NCI-H524 treated with DMSO at 0.1 percent for 48 hours (cell line): ENCODE measurements at places on chromosomes 5 and 9.

DNA sequence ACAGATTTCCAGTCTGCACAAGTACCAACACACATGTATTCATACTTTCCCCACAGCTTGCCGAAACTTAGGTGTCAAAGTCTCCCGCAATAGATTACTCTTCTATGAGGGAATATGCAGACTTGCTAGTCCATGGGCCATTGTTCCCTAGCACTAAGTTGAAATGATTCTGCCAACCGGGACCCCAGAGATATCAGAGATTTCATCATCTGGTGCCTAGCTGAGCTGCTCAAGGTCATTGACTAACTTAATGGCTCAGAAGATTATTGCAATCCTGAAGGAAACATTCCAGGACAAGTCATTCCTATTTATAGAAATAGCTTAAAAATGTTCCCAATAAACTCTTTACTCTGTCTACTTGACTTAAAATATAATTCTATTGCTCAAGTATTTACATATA, 202.6 kb downstream of the PIK3R1 start:
- no peak for DNase-seq

GRCh38 chr9:109780453-109781033, 545 bp downstream of the PALM2AKAP2 start:
- DNase-seq = peak; percentile 16

DNA sequence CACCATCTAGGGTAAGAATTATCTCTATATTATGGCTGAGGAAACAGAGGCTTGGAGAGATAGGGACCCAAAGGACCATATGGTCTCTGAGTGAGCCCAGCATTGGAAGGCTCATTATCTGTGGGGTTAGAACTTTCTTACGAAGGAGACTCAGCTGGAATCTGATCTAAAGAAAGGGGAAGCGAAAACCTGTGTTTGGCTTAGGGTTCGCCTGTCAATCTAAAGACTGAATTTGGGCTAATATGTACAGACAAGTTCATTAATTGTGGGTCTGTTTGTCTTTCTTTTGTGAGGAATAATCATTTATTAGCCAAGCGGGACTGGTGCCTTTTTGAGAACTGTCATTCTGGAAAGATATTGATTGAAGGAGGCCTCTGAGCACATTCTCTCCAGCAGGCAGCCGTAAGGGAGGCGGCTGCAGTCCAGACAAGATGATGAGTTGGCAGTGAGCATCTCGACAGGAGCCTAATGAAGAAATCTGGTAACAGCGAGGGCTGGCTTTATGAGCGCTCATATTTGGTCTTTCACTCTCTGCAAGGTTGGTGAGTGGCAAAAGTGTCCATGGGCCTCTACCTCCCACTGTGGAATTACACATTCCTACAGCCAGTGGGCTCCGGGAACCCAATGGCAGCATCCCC, 104.2 kb upstream of the GPR151 start:
- DNase-seq = no peak

DNA sequence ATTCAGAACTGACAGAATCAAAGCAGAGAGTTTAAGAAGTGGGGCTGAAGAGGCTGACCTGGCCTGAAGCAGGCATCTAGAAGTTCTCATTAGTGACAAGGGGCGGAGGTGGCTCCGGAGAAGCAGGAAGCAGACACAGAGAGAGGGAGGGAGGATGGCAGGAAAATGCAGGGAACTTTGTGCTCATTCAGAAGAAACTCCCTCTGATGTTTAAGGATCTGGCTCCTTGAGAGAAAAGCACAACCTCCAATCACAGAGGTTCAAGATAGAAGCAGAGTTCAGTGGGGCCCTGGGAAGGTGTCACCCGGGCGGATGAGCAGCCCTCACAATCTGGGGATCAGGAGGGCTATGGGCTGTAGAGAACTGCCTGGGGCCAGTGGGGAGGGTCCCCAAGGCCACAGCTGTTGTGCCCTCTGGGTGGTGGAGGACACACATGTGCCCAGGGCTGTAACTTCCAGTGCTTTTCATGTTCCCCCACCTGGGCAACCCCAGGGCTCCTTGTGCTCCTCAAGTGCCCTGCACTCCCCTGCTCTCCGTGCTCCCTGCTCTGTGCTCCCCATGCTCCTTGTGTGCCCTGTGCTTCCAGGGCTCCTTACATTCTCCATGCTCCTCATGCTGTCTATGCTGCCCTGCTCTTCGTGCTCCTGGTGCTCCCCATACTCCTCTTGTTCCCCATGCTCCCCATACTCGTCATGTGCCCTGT, 51.4 kb downstream of the TRIP13 start:
- DNase-seq = peak; percentile 69

- DNase-seq = no peak
These were observed 1.0 kb downstream of the KLF9 start for GRCh38 chr9:70413464-70413798.

GRCh38 chr5:178630475-178630930, 3.7 kb upstream of the CLK4 start:
- DNase-seq = no peak

DNA sequence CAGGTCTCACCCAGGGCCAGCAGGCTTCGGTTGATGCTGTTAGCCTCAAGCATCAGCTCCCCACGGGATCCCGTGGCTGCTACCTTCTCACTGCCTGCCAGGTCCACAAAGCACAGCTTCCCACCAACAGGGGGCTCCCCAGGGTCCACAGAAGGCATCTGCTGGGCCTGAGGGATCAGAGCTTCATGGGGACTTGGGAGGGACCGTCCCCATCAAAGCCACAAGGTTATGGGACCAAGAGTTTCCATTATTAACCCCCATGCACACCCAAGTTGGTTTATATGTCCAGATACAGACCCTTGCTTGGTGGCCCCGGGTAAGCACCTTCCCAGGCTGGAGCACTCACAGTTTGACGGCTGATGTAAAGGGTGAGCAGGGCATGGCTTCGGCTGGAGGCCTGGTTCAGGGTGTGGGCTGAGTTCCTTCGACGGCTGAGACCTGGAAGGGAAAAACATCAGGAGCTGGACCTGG, 3.0 kb downstream of the KIF12 start:
- no peak for DNase-seq

DNA sequence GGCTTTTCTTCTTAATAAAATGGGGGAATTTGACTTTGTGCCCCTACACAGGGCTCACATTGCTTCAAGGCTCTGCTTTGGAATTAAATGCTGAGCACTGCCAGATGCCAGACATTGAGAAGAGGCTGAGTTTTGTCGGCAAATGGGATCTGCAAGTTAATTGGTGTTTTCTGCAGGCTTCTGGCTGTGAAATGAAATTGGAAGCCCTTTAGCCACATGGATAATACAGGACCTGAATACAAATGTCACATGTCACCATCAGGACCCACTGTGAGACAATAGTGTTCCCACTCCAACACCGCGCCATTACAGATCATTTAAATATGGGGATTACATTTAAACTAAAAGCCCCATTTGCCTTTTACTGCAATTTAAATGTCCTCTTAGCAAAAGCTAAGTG, 164.4 kb downstream of the ZSWIM6 start:
- peak; percentile 45 for DNase-seq

DNA sequence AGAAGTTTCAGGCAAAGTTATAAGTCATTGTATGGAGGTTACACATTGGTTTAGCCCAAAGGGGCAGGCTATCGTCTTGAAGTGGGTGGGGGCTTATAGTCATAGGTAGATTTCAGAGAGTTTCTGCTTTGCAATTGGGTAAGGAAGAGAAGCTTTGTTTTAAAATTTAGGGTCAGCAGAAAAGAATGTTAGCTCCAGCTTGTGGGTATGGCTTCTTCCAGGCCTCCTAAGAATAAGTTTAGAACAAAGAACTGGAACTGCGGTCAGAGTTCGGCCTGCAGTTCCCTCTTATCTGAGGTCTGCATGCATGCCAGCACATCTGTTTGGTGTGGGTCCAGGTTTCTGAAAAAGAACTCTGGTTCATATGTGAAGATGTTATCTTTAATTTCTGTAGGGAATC, 96.1 kb downstream of the CYFIP2 start:
- DNase-seq = no peak

DNA sequence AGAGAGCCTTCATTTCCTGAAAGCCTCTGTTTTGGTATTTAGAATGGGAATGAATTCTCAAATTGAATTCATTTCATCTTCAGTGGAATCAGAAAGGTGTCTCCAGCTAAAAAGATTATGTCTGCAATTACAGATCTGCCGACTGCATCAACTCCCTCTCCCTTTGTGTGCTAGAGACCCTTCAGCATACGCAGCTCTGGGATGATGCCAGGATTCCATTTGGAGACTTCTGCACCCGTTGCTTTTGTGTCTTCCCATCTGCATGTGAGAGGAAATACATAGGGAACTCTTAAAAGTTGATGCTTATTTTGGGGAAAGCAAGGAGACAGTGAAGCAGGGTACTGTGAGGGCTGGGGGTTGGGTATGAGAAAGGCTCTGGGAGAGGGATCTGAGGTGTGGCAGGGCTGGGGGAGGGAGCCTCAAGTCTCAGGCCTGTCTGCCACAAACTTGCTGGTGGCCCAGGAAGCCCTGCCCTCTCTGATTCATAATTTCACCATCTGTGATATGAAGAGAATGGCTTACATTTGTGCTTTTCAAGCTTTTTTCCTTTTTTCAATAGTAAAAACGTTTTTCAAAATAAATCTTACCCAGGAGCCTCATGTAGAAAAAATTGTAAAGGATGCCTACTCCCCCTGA, 89.7 kb upstream of the SAP30L start:
- no peak for DNase-seq

DNA sequence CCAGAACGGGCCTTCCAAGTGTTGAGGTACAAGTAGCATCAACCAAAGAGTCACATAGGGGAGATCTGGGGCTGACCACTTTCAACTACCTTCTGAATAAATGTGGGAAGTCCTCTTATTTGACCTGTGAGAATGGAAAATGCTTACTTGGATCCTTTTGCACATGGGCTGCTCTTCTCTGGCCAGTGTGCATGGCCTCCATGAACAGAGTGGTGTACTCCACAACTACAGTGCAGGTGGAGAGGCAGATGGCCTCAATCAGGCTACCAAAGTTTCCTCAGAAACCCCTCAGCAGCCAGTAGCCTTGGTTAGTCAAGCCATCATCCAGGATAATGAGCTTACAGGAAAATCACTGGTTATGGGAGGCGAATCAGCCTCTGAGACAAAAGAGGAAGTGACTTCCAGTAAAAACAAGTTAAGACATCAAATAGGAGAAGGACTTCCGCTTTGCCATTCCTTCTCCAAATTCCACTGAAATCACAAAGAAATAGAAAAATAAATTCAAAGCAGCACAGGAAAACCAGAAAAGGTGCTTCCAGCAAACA, 18.3 kb upstream of the FCHO2 start:
- DNase-seq = no peak

GRCh38 chr9:27408482-27408881, 111.5 kb upstream of the EQTN start:
- DNase-seq = no peak

- DNase-seq = no peak
These were observed 17.0 kb upstream of the ZFR start for GRCh38 chr5:32461441-32462120.

DNA sequence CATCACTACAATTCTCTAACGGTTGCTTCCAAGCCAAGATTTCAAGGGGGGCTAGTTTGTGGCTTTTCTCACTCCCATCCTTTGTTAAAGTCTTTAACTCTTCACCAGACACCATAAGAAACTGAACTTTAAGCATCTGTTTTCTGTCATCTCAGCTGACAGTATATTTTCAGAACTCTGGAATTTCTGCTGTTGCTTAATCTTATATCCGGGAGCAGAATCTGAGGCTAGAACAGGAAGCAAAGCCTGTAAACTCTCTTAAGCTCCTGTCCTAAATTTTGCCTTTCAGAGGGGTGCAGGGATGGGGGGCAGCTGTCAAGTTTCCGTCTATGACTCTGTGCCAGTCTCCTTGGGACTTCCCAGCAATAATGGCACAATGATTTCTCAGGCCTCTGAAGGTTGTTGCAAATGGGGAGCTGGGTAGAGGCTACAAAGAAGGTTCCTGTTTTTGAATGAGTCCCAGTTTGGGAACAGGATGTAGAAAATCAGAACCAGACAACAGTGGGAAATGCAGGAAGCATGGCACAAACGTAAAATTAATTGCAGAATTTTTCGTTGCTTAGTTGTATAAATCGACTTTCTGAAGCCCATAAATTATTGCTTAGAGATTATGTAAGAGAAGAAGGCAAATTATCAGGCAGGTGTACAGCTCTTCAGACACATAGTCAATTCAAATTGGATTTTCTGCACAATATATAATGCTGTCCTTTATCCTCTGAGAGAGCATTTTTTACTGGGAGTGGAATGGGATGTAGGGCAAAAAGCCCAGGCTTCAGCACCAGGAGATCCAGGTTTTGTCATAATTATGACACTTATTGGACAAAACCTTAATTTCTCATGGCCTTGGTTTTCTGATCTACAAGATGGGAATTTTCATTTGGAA, 430.9 kb downstream of the DMAC1 start:
- no peak for DNase-seq

DNA sequence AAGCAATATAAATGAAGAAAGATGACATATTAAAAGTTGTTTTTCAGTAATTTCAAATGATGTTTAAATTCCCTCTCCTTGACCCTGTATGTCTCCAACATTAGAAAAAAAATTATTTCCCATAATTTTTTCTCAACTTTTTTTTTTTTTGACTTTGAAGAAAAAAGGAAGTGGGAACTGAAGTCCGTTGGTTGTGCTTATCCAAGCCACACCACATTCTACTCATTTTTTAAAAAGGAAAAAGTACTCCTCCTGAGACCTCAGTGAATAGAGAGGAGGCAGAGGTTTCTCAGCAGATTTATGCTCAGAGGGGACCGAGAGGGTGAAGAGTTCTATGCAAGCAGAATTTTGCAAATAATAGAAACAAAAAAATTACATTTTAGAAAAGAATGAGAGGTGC, 123.3 kb downstream of the PCSK5 start:
- DNase-seq = no peak

- DNase-seq = no peak
These were observed 311.4 kb downstream of the TMEM167A start for GRCh38 chr5:82765765-82766164.

GRCh38 chr9:135244271-135245221, 157.1 kb downstream of the OLFM1 start:
- peak; percentile 44 for DNase-seq

DNA sequence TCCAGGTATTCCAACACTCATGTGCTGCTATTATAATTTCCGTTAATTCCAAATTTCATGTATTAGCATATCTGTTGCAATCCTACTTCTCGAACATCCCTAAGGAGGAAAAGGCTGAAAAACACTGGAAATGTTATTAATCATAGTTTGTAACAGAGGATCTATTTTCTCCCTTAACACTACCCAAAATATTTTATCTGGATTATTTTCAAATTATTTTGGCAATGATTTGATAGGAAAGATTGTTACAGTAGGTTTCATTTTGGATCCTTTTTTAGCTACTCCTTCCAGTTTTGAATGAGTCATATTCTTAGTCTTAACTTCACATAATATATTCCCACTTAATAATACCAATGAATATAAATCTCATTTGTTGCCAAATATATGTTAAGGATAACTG, 13.9 kb upstream of the NAA35 start:
- no peak for DNase-seq

GRCh38 chr9:136978073-136978864, 965 bp downstream of the PTGDS start:
- DNase-seq = no peak

- peak; percentile 86 for DNase-seq
These were observed 58.1 kb upstream of the SHISAL2B start for GRCh38 chr5:64632251-64632650.
